ENCODE measurements at places on chromosomes 2 and 18. TPM values are rescaled to one million over a fixed set of nuclear protein-coding genes. Genes with fewer than 3 reads are reported as not detected.

Gene PARD3B
- 0.66 TPM for total RNA-seq

Gene BOD1L2
- not detected for total RNA-seq

Gene MAPRE3
- total RNA-seq = 49.2 TPM

Gene RFX8
- total RNA-seq = 1.0 TPM

Gene DLGAP1
- total RNA-seq = 13.6 TPM

Gene PMAIP1
- 12.6 TPM for total RNA-seq

Gene ITGA4
- 5.4 TPM for total RNA-seq

Gene PROM2
- 5.4 TPM for total RNA-seq

Gene NAT8
- total RNA-seq = not detected

Gene ATP8B1
- 0.07 TPM for total RNA-seq

Gene CCNYL1
- total RNA-seq = 18.0 TPM
